ENCODE measurements at places on chromosomes 7 and 10.

DNA sequence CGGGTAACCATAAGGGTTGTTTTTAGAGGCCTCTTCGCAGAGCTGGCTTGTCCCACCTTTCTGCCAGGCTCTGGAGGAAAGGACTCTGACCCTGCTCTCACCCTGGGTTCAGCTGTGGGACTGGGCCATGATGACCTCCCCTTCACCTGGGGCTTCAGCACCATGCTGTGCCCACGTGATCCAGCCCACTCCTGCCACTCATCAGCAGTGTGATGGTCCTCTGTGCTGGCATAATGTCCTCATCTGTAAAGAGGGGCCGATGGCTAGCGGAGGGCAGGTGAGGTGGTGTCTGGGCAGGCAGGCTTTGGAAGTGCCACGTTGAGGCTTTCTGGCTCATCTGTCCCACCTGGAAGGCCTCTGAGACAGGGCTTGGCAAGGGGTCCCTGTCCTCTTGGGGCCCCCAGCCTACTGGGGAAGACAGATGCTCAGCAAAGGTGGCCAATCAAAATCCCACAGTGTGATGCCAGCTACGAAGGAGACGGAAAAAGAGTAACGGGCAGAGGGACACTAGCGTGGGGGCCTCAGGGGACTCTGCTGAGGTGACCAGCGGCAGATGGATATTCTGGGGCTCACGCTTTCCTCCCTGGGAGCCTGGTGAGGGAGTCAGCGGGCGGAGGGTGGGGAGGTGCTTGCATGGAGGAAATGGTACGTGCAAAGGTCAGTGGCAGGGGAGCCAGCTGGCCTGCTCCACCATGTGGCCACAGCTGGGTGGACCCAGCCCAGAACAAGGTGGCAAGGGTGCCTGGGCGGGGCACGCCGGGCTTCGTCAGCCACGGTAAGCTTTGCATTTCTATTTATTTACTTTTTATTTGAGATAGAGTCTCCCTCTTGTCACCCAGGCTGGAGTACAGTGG is 5.4 kb downstream of the LRWD1 start:
- no peak for DNase-seq

GRCh38 chr10:62004042-62004441 is 102.5 kb downstream of the ARID5B start:
- DNase-seq: no peak

DNA sequence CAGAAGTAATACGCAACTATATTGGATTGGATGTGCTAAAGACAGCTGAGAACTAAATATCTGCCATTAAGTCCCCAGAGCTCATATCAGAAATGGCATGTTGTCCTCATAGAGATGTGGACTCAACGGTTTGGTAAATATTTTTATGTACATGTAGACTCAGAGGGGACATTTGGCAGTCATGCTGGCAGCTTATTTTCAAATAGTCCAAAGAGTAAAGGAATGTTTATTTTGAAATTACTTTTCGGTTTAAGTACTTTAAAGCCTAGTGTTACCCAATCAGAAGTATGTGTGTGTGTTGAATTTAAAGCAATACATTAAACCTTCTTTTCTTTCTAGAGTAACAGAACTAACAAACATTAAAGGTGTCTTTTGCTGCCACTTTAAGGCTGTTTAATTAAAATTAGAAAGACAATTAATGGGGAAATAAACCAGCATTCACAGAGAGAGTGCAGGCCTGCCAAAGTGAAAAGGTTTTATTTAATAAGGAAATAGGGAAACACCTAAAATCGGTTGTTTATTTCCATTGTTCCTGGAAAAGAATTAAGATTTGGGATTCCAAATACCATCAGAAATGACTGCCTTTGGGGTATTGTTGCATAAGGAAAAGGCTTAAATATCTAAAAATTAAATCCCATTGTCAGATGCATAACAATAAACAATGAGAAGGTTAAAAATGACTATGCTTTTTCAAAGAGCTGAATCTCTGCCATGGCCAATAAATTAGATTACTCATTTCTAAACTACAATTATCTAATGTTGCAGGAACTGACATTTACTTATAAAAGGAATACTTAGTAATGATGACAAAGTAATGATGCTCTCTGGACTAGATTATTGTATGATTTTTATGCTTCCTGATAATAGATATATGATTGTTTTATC is 113.4 kb upstream of the AHR start:
- DNase-seq: no peak

DNA sequence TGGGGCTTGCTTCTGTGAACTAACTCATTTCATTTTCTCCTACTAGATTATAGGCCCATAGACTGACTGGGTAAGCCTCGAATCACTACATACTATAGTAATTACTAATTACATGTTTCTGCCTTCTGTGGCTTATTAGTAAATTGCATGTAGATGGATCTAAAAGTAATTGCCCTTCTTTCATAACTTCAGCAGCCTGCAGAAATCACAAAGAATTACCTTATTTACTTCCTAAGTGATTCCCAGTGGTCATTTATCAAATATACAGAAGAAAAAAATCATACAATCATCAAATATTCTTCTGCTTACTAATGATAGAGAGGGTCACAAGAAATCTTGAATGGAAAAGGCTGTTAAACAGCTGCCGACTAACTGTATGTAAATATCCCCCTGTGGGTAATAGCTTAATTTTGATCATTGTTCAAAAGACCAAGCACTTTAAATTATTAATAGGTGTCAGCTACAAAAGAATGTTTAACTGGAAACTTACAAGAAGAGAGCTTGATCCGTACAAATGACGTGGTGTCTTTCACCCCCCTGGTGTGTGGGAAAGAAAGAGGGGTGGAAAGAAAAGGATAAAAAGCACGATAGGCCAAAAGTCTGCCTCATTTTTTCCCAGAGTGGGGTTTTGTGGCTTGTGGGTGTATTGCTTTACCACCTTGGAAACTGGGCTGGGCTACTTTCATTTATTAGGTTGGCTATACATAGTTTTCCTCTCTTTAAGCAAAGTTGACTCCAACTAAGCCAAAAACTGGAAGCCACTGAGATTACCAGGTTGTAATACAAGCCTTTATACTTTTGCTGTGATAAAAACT is 361.8 kb upstream of the ZMIZ1 start:
- DNase-seq: no peak

DNA sequence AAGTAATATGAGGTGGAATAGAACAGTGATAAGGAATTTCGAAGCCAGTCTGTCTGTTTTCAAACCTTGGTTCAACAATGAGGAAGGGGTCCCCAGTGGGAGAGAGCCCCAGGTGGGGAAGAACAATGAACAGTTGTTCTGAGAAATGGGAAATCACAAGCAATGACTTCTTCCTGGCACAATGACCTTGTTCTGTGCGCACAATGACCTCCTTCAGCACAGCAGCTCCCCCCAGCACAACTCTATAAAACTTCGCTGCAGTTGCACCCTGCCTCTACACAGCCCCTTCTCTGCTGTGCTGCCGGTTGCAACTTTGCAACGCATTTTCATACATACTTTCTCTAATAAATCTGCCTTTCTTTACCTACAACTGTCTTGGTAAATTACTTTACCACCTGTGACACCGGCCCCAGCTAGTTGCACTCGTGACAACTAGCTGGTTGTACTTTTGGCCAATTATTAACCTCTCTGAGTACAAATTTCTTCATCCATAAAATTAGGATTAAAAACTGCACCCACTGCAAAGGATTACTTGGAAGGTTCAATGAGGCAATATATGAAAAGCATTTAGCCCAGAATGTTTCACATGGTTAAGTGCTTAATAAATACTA is 40.5 kb downstream of the ASB4 start:
- DNase-seq: no peak

- DNase-seq: no peak
Measured at GRCh38 chr7:150968734-150969372, 9.3 kb downstream of the KCNH2 start.

- DNase-seq: no peak
Measured at GRCh38 chr7:23893176-23893941, 183.3 kb downstream of the STK31 start.

GRCh38 chr10:24207781-24208611 is 942 bp upstream of the KIAA1217 start:
- DNase-seq: no peak

- DNase-seq: no peak
Measured at GRCh38 chr10:53687800-53688199, 915.2 kb upstream of the MBL2 start.

- DNase-seq: peak; percentile 51
Measured at GRCh38 chr7:142345811-142346210, 88.0 kb upstream of the PRSS58 start.

DNA sequence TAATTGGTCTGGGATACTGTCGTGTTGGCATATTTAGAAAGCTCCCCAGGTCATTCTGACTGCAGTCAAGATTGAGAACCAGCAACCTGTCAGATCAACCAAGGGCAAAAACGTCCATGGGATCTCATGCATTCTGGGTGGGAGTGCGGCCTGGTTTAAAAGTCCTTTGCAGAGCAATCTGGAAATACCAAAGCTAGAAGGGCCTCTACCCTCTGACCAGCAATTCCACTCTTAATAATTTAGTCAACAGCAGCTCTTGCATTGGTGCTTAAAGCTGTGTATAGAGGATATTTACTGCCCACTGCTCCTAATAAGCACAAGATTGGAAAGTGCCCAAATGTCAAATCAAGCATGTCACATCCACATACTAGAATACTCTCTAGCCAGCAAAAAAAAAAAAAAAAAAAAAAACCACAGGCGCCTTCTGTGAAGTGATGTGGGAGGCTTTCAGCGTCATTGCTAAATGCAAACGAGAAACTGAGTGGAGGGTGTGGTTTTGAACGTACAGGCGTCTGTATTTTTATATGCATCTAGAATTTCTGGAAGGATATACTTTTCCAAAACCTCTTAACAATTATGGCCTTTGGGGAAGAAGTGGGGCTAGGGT is 44.8 kb upstream of the HSPA12A start:
- DNase-seq: peak; percentile 7

GRCh38 chr10:13206546-13207443 is 27.4 kb downstream of the UCMA start:
- no peak for DNase-seq

DNA sequence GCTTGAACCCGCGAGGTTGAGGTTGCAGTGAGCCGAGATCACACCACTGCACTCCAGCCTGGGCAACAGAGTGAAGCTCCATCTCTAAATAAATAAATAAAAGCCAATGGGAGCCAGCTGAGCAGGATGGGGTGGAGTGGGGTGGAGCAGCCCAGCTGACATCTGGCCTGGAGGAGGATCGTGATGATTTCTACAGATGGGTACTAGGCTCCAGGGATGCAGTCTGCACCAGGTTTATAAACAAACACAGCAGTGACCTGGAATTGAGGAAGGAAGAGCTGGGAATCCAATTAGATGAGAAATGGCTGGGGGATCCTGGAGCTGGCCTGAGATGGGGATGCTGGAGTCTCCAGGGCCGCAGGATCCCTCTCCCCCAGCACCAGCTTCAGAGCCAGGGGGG is 7.3 kb upstream of the GRIFIN start:
- no peak for DNase-seq

- no peak for DNase-seq
Measured at GRCh38 chr7:48112401-48113165, 23.5 kb downstream of the UPP1 start.

DNA sequence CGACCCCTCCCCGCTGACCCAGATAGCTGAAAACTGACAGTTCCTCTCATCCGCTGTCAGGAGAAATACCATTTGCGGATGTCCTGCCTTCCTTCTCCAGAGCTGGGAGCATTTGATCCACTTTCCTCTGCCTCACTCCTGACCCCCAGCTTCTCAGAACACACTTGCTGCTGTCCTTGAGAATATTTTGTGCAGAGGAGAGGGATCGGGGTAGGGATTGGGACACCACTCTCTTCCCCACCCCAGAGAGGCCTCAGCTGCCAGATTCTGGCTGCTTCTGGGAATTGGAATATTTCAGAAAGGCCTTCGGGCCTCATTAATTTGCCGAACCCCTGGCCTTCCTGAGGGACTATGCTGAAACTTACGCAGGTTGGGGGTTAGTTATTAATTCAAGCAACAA is 97.0 kb downstream of the C10orf105 start:
- DNase-seq: no peak

GRCh38 chr7:129675521-129675920 is 64.0 kb downstream of the NRF1 start:
- DNase-seq: no peak

- no peak for DNase-seq
Measured at GRCh38 chr7:930975-931758, 23.3 kb downstream of the ADAP1 start.

GRCh38 chr10:104253606-104254410 is 884 bp upstream of the GSTO1 start:
- no peak for DNase-seq
